Hematopoietic multipotent progenitor cell treated with erythropoietin and hydrocortisone succinate and interleukin-3 and kit ligand, for 17 days (in vitro differentiated cells): ENCODE measurements at places on chromosomes 2 and 18.
A peak's percentile ranks its signal among the peaks of the same experiment; 100 is the strongest.

- no peak for DNase-seq
These were observed 229.3 kb upstream of the HDAC4 start for GRCh38 chr2:239629926-239630617.

- no peak for DNase-seq
These were observed 117.3 kb upstream of the SEC11C start for GRCh38 chr18:59022167-59022945.

DNA sequence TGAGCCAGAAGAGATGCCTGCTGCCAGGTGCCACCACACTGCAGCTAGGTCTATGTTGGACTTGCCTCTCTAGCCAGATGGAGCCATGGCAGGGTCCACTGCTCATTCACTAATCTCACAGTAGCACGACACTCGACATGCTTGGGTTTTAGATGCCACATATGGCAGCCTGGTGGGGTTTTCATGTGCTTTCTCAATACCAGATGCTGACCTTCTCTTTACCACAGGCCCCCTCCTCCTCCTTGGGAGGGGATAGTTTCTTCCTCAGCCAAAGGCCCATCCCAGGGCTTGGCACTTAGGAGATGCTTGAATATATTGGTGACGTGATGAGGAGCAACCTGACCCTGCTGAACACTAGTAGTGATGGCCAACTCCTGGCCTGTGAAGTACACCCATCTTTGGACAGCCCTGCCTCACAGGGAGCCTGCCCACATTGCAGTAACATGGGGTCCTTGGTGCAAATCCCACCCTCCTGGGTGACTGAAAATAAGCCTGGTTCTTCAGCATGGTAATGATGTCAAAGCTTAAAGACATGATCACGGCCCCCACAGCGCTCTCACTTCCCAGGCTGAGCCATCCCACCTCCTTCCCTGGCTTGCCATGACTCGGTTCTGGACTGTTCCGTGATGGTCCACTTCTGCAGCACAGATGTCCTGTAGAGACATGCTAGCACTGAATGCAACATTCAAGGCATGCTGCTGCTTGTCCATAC, 227.5 kb downstream of the SH3RF3 start:
- DNase-seq, result no peak

GRCh38 chr18:42533009-42533575, 578.1 kb downstream of the PIK3C3 start:
- DNase-seq, result no peak

DNA sequence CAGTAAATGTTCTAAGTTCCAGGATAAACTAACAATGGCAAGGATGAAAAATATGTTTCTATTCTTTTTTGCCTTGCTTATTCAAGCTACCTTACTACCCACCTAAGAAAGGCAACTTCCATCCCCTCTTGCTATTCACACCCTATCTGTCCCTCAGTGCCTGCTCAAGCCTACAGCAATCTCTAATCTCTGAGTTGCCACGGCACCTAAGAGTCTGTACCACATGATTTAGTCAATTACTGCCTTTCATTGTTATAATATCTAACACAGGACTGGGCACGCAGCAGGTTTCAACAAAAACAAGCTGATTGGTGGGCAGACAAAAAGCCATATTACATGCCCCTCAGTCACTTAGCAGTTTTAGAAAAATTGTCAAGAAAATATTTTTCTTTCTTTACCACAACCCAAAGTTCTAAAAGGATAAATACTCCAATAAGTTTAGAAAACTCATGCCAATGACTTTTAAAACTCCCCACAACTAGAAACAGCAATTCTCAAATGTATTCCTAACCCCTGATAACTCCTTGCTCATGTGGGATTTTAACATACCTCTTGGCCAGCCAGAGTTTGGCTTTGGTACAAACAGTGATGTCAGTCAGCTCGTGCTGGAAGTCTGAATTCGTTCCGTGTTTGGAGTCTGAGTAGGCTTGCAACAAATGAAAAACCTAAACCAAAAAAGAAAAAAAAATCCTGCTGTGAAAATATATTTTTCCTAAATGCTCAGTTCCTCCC, 117.3 kb upstream of the ZFP36L2 start:
- no peak for DNase-seq

DNA sequence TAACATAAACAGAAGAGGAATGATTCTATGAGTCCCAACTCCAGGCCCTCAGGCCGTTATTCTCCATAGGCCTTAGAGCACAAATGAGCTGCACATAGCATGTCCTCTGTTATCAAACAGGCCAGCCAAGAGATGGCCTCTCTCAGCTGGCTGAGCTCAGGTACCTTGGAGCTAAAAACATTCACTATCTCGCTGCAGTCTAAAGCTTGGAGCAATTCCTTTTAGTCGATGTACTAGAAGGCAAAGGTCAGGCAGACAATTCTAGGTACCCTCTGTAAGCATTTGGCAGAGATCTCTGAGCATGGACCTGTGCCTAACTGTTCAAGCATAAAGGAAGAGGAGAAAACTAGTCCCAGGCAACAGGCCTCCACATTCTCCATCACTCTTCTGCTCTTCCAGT, 38.0 kb upstream of the ATL2 start:
- no peak for DNase-seq

DNA sequence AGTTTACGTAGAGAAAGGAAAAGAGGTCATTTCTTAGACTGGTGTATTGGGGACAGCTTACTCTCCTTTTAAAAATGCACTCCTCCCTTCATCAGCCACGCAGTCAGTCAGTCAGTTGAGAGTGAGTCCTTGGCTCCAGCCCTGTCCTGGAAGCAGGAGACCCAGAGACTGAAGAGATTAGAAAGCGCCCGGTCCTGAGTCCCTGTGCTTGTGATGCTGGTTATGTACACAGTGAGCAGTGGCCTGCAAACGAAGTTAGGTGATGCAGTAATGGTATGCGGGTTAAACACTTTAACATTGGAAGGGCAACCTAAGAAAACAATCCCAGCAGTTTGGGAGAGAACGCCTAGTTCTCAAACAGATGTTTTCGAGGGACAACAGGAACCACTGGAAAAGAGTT, 6.3 kb upstream of the ASB1 start:
- peak; percentile 33 for DNase-seq

GRCh38 chr2:174048243-174048642, 83.1 kb upstream of the SP3 start:
- no peak for DNase-seq

DNA sequence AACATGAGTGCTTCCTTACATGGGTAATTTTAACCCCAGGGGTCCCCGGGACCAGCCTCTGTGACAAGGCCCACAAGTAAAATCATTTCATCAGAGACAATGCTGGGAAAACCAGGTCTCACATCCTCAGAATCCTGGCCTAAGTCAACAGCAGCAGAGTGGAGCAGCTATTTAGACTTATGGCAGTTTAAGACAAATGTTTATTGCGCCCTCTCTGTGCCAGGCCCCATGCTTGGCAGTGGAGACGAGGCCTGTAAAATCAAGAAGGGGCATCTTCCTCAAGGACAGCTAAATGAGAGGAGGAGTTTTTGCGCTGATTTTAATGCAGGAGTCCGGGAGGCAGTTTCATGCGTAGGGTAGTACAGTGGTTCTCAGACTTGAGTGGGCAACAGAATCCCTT, 56.0 kb upstream of the ACAA2 start:
- DNase-seq, result no peak

- no peak for DNase-seq
These were observed 181.2 kb downstream of the EPHA4 start for GRCh38 chr2:221390878-221391277.

GRCh38 chr2:150307258-150307657, 180.2 kb downstream of the RND3 start:
- no peak for DNase-seq

DNA sequence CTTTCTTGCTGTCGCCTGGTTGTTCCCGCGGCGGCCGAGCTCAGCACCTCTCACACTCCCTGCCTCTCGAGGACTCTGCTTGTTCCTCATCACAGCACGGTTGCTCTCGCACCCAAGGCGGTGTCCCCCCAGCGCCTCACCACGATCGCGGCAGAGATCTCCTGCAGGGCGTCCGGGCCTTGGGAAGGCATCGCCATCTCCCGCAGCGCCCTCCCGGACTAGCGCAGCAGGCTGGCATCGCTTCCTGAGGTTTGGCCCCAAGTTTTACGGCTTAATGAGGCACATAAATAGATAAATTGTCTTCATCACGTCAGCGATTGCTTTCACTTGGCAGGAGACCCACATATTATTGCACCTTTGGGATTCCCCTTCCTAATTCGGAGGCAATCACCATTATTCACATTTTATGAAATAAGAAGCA, 125.4 kb downstream of the RGPD3 start:
- no peak for DNase-seq

- DNase-seq, result no peak
These were observed 497.4 kb downstream of the CMPK2 start for GRCh38 chr2:6368281-6368680.

DNA sequence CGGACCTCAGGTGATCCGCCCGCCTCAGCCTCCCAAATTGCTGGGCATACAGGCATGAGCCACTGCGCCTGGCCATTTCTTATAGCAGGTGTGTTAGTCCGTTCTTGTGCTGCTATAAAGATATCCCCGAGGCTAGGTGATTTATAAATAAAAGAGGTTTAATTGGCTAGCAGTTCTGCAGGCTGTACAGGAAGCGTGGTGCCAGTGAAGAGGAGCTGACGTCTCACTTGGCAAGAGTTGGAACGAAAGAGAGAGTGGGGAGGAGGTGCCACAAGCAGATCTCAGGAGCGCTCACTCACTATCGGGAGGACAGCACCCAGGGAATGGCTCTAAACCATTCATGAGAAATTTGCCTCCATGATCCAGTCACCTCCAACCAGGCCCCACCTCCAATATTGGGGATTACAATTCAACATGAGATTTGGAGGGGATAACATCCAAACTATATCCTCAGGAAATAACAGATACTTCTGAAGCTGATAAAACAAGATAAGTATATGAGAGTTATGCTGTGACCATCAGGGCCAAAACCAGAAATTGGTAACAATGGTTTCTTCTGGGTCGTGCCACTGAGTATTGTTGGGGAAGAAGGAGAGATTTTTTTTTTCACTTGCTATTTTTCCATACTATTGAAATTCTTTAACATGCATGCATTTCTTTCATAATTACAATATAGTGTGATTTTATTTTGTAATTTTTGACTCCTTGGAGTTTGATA, 7.4 kb upstream of the RMC1 start:
- DNase-seq, result no peak

- no peak for DNase-seq
These were observed 82.8 kb downstream of the LOXHD1 start for GRCh38 chr18:46574000-46574742.

GRCh38 chr2:20091305-20091991, 40.0 kb upstream of the LAPTM4A start:
- no peak for DNase-seq

DNA sequence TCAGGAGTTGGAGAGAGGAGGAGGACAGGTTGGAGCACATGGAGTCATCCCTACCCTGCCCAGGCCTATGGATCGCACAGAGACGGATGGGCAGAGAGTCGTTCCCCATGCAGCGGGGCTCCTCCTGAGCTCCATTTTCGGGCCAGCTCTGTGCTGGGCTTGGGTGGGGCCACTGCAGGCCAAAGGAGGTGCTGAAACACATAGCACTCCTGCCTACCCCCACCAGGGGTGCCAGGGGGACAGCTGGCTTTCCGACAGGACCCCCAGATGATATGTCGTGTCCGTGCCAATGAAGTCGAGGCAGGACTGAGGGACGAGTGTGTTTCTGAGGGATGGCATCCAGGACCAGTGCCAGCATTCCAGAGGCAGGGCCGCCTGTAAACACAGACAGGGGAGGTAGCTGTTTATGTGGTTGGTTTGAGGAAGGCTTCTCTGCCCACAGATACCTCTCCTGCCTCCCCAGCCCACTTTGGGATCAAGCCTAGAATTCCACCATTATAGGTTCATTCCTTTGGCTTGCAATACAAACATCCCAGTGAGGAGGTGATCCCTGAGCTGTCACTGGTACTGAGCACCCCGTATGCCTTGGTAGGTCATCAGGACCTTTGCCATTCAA, 116.6 kb downstream of the GLI2 start:
- DNase-seq, result no peak
